Fibroblast of skin of scalp (primary cell): ENCODE measurements at places on chromosomes 12 and 14.

GRCh38 chr12:63068857-63069442, 82.1 kb downstream of the AVPR1A start:
- peak; percentile 86 for DNase-seq

- no peak for DNase-seq
Measured at GRCh38 chr14:98949481-98950135, 322.4 kb downstream of the BCL11B start.

GRCh38 chr14:22646570-22647254, 2.6 kb upstream of the OR6J1 start:
- peak; percentile 91 for DNase-seq

- DNase-seq: peak; percentile 99
Measured at GRCh38 chr12:13347241-13348043, 150.9 kb downstream of the EMP1 start.

DNA sequence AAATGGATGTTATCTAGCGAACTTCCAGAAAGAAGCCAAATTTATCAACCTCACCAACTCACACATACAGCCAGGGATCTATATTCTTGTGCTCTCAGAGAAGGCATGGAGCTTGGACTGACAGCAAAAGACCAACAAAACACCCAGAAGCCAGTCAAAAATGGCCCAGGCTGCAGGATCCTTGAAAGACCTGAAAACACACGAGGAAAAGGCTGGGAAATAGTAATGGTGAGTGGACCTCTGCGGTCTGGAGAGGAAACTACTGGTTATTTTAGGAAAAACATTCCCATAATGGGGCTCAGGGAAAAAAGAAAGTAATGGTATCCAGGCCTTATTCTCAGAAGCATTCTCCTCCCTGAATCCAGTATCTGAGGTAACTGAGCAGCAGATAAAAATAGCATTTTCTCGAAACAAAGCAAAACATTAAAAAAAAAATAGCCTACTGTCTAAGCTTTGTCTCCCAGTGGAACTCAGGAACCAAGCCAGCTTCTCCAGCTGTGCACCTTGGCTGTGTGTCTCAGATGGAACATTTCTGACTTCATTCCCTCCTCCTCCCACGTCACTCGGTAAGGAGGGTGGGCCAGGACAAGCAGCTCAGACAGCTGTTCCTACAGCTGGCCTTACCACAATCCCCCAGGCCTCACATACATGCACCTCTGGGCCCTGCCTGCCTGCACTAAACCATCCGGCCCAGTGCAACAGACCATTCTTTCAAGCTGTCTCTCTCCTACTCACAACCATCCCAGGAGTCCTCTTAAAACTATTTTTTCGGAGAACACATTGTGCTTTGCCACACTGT, 249.9 kb downstream of the DAD1 start:
- DNase-seq: peak; percentile 16

DNA sequence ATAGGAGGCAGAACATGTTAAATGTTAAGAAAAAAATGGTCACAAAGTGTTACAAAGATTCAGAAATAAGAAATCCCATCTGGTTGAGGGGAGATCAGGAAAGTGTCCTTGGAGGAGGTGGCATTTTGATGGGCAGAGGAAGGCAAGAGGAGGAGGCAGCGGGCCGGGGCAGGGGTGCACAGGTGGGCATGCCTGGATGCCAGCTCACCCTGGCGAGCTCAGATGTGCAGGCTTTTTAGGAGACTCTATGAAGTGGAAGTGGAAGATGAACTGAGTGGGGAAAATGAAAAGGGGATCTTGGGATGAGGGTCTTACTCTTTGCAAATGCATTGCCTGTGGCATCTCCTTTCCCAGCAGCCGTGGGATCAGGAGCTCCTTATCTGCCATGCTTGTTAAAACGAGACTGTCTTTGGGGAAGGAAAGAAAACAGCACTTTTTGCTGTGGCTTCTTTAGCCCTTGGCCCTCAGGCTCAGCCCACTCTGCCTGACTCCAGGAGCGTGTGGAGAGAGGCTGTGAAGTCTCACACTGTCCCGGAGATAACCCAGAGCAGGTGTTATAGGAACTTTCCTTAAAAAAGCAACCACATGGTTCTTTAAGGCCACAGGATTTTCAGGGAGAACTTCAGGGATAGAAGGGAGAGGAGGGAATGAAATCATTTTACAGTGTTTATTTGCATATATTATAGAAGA, 62.6 kb downstream of the ELK3 start:
- no peak for DNase-seq

- DNase-seq: no peak
Measured at GRCh38 chr12:115320967-115321366, 637.0 kb upstream of the TBX3 start.

GRCh38 chr12:33721561-33721960, 281.9 kb upstream of the SYT10 start:
- no peak for DNase-seq

DNA sequence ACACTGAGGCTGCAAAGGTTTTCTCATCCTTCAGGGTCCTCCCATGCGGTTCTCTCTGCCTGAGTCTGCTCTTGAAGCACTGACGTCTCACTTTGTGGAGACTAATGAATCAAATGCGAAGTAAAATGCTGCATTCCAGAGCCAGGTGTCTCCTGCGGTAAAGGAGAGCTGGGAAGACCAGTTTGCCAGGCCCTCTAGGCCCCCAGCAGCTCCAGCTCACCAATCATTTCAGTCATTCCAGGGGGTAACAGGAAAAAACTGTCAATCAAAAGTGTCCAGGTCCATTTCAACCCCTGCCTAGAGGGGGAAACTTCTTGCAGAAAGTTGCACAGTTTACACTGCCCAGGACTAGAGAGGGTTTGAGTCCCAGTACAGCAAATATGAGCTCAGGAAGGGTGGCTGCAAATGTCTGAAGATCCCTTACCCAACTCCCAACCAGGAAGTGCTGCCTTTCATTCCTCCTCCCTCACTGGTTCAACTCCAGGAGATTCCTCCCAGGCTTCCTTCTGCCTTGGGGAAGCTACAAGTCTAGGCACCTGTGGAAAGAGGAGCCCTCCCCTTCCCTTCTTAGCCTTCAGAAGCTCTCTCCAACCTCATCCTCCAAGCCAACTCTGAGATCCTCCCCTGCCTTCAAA, 2.7 kb upstream of the NXPH4 start:
- no peak for DNase-seq

- DNase-seq: no peak
Measured at GRCh38 chr12:64093689-64094088, 128.4 kb downstream of the KICS2 start.

DNA sequence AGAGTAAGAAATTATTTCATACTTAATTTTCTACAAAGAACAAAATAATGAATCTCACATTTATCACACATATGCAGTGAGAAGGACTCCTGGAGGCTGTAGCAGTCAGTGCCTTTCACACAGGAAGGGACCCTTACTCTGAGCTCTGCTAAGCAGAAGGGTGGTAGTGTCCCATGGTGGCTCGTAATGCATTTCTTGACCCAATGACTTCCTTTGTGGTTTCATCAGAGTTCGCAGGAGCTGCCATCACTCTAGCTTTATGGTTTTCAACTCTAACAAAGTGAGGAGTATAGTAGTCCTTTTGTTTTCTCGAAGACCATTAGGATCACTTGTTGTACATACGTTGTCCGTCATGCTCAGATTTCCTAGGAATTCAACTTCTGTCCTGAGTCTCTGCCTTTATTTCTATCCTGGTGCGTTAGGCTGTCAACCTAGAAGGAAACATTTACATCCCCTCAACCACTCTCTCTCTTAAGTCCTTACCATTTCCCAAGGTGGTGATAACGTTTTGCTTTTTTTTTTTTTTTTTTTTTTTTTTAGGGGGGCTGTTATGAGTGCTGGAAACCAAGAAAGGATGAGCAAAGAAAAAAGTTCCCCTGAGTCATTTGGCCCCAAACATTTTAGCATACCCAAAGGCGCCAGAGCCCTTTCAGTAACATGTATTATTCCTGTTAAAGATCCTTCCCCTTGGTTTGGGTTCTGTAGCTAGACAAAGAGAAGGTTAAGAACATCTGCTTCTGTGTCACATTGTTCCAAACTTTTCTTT, 37.2 kb downstream of the GABARAPL1 start:
- no peak for DNase-seq

- no peak for DNase-seq
Measured at GRCh38 chr12:2347137-2347843, 294.5 kb downstream of the CACNA1C start.

GRCh38 chr12:54981796-54982195, 2.8 kb downstream of the TESPA1 start:
- no peak for DNase-seq

DNA sequence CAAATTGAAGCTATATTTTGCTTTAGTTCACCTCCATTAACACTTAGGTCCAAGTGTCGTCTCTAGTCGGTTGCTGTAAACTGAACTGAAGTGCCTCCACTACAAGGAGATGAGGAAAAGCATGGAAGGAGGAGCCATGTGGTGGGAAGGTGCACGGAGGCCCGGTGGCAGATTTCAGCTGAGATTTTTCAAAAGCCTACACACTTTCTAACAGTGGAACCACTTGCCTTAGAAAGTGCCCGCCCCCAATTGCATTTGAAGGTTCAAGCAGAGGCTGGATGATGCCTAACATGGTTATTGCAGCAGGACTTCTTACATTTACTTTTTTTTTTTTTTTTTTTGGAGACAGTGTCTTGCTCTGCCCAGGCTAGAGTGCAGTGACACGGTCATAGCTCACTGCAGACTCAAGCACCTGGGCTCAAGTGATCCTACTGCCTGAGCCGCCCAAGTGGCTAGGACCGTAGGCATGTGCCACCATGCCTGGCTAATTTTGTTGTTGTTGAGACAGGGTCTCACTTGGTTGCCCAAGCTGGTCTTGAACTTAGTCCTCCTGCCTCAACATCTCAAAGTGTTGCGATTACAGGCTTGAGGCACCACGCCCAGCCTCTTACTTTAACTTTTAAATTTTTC, 27.6 kb downstream of the EML1 start:
- DNase-seq: no peak

DNA sequence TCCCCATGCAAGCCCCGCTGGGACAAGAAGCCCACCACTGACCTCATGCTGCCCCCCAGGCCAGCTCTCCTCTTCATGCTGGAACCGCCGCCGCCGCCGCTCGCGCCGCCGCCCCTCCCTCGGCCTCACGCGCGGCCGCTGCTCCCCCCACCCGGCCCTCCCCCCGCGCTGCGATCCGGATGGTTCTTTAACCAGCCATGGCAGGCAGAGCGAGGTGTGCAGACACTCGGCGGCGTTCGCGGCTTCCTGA, at the start of gene DCAF5:
Gene DCAF5, minus strand, starts transcription at position 218 of the 250 bp plus-strand sequence. Its CDS starts 141 bp downstream, at position 77.
- no peak for DNase-seq
